Stimulated activated CD8-positive, alpha-beta memory T cell treated with anti-CD3 and anti-CD28 coated beads, Interleukin-4, amount 100 ng/mL, for 24 hours (primary cell): ENCODE measurements at places on chromosomes 16 and 17.
A peak's percentile ranks its signal among the peaks of the same experiment; 100 is the strongest.

GRCh38 chr16:88773812-88774291 is 11.2 kb downstream of the PIEZO1 start:
- no peak for DNase-seq

- no peak for DNase-seq
These were observed 4.8 kb downstream of the RHBDF2 start for GRCh38 chr17:76496464-76496863.

- no peak for DNase-seq
These were observed 197.9 kb downstream of the RBFOX3 start for GRCh38 chr17:79412886-79413390.

GRCh38 chr17:7862692-7863437 is 5.1 kb downstream of the CYB5D1 start:
- no peak for DNase-seq

DNA sequence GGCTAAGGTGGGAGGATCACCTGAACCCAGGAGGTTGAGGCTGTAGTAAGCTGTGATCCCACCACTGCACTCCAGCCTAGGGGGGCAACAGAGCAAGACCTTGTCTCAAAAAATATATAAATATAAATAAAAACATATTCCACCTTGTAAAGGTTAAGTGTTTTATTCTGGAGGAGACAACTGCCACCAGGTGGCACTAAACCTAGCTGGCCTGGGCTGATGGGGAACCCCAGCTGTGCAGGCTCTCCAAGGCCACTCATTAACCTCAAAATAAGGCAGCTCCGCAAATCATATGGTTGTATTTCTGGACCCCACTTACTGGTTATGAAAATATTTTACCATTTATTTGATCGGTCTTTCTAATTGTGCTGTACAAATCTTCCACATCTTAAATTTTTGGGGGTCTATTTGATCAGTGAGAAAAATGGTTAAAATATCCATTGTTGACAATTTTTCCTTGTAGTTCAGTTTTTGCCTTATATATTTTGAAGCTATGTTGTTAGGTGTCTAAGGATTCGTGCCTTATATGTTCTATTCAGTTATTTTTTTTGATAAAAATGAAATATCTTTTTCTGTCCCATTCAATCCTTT is 8.5 kb upstream of the ICAM2 start:
- peak; percentile 56 for DNase-seq

DNA sequence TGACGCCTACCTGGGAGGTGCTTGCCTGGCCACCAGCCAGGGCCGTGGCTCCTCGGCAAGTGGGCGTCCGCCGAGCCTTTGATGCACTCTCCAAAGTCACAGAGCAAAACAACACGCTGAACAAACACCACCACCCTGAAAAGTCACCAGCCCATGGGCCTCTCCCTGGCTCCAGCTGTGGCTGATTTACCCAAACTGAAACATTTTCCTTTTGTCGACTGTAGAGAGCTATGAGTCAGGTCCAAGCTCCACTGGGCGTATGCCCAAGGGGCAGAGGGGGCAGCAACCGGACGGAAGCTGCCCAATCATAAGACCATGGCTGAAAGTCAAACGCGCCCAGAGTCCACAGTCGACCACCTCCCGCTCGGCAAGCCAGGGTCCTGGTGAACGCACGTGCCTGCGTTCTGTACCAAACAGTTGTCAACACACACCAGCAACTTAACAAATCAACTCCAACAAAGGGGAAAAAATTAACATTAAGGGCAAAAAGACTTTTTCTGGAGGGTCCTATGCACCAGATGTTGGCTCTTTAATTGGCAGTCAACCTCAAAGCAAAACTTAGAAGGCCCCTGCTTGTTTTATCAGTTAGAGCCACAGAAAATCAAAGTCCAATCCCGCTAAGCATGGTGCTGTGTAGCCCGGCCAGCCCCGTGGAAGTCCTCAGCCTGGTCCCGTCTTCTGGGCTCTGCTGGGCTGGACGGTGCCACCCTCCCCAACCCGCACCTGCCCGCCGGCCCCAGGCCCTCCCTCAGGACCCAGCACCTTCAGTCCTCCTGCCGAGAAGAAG is 47.3 kb downstream of the TBC1D16 start:
- no peak for DNase-seq

DNA sequence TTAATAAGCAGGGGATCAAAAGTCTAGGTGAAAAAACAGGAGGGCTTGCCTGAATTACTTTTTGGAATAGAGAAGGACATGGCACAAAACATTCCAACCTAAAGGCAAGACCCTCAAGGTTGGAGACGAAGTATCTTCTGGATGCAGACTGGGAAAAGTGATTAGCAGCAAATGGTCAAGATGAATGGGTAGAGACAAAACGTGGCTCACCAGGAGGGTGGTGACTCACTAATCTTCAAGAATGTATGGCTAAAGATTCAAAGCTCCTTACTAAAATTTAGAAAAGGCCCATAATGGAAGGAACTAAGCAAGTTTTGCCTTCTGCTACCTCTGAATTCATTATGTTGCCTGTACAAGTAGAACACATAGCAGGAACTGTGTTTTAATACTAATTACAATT is 469.5 kb upstream of the RBFOX1 start:
- DNase-seq = no peak

- DNase-seq = peak; percentile 44
These were observed 3.7 kb upstream of the CNP start for GRCh38 chr17:41962768-41963434.

DNA sequence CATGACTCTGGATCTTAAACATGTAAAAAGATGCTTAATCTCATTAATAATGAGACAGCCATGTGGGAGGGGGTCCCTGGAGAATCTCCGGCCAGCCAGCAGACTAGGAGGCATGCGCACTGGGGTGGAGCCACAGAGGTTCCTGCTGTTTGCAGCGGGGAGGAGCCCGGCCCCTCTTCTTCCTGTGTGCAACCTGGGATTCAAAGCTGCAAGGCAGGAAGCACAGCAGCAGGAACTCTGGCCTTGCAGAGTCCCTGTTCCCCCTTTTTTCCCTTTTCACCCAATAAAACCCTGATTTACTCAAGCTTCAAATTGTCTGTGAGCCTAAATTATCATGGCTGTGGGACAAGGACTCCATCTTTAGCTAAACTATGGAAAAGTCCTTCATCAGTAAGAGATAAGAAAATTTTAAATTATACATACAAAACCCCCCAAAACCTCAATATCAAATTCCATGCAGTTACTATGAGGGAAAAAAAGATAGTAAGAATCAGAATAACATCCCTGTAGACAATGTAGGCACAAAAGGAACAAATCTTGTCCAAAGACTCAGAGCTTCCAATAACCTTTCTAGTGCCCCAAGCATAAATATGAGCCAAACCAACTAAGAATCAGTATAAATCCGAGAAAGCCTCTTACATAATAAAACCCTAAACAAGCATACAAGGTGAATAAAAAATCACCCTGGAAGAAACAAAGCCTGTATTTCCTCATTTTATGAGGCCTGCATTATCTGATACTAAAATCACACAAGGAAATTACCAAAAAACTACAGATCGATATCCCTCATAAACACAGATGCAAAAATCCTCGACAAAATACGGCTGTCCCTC is 12.1 kb downstream of the CFDP1 start:
- no peak for DNase-seq

- DNase-seq = no peak
These were observed 9.9 kb downstream of the TAOK2 start for GRCh38 chr16:29983420-29984136.

DNA sequence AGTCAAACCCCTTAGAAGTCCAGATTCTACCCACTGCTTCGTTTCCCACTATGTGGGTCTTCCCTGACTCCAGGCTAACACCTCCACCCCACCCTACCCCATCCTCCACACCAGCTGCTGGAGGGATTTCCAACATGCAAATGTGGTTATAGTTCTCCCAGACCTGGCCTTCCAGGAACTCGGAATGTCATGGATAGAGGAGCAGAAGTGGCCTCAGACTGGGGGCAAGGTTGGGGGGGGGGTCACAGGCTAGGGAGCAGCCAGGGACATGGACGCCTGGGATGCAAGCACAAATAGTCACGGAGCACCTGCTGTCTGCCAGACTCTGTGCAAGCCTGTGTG is 2.0 kb downstream of the CAMKK1 start:
- no peak for DNase-seq

DNA sequence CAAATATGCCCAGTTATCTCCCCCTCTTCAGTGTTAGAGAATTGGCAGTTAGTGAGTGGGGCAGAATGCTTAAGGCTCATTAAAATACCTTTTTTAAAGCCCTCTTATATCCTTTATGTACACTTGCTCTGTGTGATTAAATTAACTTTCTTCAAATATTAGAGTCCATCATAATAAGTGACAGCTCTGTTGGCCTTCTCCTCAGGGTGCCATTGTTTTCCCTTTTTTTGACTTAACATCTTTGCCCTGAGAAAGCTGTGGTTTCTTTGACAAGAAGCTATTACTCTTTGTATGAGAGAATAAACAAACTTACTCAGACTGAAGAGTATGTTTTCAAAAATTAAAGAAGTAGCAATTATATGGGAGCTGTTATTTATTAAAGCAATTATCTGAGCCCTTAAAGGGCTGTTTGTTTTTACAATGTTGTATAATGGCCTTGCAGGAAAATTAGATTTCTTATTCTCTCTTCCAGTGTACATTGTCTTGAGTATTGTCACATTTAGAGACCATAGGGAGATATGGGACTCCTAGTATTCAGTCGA is 13.4 kb downstream of the RBBP6 start:
- DNase-seq = no peak

- DNase-seq = no peak
These were observed 146.3 kb upstream of the TBX2 start for GRCh38 chr17:61253362-61253761.

DNA sequence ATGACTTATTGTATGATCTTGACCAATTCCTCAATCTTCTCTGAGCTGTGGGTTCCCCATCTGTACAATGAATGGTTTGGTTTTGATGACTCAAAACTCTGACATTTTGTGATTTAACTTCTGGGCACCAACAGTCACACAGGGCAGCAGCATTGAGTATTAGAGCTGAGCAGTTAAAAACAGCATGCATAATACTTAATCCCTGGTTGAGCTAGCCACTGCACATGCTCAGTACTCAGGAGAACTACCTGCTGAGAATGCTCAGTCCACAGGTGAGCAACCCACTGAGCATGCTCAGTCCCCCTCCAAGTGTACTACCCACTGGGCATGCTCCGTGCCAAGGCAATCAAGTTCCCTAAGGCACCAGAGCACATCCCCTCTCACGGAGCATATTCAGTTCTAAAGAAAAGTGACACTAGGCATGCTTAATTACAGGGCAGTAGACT is 68.7 kb downstream of the AIPL1 start:
- DNase-seq = no peak

GRCh38 chr17:62098623-62099231 is 33.6 kb upstream of the MED13 start:
- no peak for DNase-seq

DNA sequence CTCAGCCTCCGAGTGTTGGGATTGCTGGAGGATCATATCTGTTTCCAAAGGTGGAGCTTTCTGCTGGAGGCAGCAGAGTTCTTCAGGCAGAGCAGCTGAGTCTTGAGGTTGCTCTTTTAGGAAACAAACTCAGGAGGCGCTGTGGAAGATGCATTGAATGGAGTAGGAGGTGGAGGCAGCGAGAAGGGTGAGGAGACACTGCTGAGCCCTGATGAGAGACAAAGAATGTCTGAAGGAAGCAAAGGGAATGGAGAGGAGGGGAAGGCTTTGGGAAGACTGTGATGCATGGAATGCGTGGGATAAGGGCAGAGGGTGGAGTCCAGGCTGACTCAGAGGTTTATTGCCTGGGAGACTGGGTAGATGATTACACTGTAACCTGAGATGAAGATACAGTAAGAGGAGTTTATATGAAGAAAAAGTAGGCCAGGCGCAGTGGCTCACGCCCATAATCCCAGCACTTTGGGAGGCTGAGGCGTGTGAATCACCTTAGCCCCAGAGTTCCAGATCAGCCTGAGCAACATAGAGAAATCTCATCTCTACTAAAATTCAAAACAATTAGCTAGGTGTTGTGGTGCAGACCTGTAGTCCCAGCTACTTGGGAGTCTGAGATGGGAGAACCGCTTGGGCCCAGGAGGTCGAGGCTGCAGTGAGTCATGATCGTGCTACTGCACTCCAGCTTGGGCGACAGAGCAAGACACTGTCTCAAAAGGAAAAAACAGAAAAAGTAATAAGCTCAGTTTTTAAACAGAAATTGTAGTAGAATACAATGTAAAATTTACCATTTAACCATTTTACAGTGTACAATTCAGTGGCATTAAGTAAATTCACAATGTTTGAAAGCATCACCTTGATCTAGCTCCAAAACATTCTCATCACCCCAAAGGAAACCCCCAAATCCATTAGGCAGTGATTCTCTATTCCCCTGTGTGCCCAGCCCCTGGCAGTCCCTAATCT is 17.8 kb upstream of the TMEM219 start:
- DNase-seq = no peak

DNA sequence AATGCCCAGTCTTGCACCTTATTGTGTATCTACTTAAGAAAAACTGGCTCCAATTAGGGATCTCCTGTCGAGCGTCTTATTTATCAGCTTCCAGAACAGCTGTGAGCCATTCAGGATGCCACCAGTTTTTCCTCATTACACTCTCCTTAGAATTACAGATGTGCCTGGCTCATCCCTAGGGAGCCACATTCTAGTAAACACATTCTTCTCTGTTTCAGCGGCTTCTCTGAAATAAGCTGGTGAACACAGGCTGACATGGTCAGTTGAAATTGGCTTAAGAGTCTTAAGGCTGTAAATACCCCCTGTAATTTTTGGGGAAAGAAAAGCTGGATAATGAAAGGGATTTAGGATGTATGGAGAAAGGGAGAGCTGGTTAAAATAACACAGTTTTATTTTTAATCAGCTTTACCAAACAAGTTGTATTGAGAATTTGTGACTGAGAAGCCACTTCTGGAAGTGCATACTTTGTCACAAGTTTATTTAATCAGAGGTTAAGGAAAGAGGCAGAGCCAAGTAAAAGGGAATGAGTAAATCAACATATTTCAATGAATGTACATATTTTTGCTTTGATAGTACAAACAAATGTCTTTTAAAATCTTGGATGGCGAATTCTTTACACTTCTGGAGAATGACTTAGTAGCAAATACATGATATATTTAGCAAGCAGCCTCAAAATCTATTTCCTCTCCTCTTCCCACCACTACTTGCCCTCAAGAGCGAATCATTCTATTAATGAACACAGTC is 562.0 kb upstream of the GOT2 start:
- DNase-seq = no peak

DNA sequence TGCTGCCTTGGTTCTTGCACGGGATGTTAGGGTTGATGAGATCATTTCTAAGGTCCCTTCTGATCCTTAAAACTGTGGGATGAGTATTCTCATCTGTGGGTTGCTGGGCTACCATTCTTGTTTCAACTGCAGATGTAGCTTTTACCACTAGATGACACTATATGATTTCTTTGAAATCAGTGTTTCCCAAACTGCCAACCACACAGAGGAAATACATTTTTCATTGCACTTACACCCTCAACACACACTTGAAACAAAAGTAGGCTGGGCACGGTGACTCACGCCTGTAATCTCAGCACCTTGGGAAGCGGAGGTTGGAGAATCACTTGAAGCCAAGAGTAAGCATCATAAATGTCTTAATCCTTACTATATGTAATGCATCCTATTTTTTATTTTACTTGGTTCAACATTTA is 15.3 kb downstream of the LCMT1 start:
- DNase-seq = peak; percentile 9
